Stimulated activated CD4-positive, alpha-beta T cell treated with anti-CD3 and anti-CD28 coated beads, Interleukin-12 subunit alpha, Interleukin-12 subunit beta, amount 100 ng/mL, for 24 hours (primary cell): ENCODE measurements at places on chromosomes 6 and 20.

- DNase-seq = no peak
These were observed 450.1 kb downstream of the GJA1 start for GRCh38 chr6:121885399-121886152.

DNA sequence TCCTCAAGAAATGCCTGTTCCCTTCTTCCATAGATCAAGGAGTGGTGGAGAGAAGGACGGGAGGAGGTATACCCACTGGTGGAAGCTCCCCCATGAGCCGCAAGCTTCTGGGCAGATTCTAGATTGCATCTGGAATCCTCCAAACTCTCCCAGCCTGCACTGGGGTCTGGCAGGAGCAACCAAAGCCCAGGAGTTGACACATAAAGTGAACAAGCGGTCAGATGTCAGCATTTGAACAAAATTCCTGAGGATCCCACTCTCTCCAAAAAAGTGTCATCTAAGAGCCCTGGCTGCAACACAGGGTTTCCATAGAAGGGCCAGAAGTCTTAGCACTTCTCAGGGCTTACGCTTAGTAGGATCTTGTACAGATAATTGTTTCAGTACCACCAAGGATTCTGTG lies 88.2 kb downstream of the KCNB1 start:
- DNase-seq = no peak

DNA sequence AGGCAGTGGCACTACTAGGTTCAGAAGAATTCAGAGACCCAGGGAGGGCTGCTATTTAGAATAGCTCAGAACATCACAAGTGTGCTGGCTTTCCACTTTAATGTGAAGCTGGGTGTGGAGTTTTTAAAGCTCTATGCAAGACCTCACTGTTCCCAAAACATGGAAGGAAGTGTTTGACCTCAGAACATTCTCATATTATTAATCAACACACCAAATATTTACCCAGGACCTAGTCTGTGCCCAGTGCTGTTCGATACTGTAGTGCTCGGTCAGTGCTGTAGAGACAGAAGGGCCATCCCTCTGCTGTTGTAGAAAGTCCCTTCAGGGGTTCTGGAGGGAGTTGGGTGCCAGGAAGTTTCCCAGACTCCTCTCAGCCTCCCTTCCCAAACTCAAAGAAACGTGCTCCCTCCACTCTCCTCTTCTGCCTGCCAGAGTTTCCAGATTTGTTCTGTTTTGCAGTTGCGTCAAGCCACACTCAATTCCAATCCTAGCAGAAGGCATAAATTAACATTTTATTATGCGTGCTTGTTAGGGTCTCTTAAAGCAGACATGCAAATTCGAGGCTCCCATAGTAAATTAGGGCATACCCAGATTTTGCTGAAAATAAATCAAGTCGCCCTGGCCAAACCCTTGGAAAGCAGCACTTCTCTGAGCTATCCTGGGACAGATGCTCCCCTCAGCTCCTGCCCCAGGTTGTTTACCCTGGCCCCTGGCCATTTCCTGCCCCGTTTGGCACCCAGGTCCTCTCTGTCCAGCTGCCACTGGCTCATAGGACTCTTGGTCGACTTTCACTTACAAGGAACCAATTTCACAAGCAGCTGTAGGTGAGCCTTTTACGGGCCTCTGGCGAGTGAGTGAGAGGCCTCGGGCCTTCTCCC lies 248.6 kb downstream of the HIVEP2 start:
- no peak for DNase-seq

GRCh38 chr6:141107591-141108160 lies 1025.0 kb upstream of the GJE1 start:
- DNase-seq = no peak

DNA sequence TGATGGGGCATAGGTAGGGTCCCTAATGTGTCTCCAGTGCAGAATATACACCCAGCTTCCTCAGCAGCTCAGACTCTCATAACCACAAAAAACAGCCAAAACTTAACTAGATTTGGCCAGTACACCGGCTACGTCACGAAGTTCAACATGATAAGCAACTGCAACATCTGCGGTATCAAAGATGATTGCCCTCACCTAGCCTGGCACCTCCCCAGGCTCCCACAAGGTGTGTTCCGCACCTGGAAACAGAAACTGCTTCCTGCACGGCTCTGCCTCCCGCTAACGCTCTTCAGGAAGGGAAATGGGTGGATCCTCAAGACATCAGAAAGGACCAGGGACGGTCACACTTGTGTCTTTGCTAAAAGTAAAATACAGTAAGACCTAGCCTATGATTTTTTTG lies 9.5 kb downstream of the TXNDC5 start:
- no peak for DNase-seq
